ENCODE measurements at places on chromosomes 6 and 20.

DNA sequence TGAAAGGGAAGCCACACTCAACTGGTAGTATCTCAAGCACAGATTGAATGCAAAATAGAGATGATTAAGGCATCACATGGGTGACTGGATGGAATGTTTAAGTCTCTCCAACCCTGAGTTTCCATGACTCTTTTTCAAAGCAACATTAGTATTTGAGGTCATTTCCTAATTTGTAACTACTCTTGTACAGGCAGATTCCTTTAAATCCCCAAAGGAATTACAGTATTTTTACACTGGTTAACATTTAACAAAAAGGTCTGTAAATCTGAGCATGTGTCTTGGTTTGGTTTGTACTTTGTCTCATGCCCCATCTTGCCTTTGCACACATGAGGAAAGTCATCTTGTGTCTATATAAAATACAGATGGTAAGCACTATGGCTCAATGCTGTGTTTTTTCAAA lies 15.1 kb downstream of the RMND1 start:
- DNase-seq: no peak

DNA sequence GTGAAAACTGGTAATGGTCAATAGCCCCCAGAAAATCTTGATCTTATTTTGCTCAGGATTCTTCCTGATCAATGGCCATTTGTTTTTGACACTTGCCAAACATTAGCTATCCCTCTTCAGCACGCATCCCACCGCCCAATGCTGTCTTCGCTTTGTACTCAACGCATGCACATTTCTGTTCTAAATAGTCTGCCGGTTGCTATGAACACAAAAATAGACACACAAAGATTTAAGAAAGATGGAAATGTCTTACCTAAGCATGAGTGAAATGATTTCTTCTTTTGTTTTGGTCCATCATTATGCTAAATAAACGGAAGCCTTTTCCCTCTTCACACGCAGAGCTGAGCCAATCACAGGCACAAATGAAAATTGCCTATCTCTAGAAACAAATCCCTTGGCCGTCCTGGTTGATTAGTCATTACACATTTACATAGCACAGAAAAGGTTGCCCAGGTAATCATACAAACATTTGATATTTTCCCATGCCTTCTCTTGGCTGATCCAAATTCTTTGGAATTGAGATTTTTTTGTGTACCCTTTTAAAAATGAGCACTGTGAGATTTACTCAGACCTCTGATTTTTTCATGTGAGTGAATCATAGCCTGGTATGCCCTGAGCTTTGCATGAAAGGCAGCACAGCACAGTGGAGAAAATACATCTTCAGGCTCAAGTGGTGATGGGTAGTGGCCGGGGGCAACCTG lies 70.5 kb upstream of the FAM184A start:
- DNase-seq: no peak

DNA sequence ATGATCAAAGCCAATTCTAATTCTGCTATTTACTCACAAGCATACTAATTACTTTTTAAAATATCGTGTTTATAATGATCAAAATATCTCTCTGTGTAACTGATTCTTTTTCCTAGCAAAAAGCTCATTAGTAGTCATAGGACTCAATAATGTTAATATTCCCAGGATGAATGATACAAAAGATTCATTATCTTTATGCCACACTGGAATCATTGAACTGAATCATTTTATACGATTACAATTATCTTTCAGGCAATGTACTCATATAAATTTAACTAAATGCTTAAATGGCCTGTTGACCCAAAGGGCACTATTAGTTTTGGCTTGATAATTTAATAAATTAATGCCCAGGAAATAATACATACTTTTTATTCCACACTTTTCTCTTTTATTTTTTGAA lies 96.3 kb downstream of the EYS start:
- no peak for DNase-seq

DNA sequence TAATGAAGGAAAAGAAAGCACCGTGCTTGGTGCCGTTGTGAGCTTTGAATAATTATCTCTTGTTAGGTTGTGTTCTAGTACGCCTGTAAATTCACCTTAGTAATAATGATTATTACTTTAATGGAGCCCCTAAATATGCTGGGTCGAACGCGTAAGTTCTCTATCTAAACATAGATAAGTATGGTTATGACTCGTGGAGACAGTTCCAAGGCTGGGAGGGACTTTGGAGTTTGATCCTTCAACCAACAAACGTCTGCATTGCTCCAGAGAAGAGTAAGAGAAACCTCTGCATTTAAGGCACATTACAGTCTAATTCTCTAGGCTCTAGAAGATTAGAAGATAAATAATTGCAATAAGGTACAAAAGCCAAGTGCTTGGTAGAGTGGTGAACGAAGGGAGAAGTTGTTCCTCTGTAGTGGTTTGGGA lies 514 bp downstream of the ACOT13 start:
- no peak for DNase-seq

DNA sequence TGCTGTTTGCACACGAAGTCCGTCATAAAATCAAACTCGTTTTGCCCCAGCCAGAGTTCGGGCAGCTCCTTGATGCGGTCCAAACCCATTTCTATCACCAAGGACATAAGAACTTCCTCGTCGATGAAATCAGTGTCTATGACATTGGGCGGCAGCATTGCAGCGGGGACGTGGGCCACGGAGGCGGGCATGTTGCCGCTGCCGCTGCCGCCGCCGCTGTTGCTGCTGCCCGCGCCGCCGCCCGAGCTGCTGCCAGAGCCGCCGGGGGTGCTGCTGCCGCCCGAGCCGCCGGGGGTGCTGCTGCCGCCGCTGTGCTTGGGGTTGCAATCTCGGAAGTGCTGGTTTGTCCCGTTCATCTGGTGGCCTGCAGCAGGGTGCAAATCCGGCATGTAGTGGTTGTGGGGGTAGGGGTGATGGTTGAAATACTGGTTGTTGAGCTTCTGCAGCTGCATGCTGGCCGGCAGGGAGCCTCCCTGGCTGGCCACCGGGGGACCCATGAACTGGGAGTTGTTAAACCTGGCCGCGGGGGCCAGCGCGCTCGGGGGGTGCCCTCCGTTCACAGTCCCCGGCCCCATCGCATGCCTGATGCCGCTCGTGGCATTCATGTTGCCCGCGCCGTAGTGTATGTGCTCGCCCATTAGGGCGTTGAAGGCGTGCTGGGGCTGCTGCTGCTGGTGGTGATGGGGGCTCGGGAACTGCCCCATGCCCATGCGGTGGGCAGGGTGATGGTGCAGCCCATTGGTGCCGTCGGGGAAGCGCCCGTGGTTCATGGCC lies 1.1 kb downstream of the CITED2 start:
- DNase-seq: peak; percentile 68

GRCh38 chr20:40925829-40926510 lies 102.7 kb upstream of the TOP1 start:
- no peak for DNase-seq

DNA sequence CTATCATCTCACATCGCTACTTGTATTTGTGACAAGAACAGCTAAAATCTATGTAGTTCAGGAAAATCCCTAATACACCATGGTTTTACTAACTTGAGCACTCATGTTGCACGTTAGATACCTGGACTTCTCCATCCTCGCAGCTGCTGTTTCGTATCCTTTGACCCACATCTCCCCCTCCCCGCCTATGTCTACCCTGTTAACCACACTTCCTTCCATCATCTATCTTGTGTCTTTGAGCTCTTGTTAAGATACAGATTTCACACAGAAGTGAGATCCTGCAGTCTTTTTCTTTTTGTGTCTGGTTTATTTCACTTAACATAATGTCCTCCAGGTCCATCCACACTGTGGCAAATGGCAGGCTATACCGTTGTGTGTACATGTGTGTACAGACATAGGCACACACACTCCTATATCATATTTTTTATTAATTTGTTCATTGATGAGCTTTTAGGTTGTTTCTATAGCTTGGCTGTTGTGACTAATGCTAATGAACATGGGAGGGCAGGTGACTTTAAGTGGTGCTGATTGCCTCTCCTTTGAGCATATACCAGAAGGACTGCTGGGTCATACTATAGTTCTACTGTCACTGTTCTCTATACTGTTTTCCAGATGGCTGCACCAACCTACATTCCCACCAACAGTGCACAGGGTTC lies 117.8 kb downstream of the WDR27 start:
- DNase-seq: no peak

GRCh38 chr6:152669895-152670294 lies 27.8 kb upstream of the MYCT1 start:
- no peak for DNase-seq

- no peak for DNase-seq
Measured at GRCh38 chr6:45991189-45991588, 24.5 kb downstream of the CLIC5 start.

DNA sequence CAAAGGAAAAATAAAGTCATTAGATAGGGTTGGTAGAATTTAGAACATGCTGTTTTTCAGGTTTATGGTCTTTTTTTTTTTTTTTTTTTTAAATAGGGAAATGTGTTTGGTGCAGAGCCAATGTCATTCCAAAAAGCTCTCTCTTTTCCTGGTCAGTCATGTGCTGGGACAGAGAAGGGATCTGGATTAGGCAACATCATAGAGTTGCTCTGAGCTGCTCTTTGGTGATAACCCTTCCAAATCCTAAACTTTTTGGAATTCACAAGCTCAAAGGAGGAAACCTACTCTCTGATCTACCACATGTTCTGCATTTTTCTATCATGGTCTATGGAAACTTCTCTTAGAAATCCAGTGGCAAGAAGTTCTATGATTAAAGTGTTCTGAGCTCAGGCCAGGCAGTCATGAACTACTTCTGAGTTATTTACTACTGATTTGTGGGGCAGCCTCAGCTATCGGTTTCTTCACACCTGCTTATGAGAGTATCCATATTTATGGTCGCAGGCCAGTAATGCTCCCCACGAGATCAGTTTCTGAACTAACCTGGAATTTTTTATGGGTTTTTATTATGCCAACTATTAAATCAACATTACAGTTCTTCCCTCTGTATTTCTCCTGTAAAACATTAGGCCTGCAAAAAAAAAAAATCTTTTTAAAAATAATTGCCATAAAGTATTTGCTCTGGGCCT lies 4.8 kb downstream of the EDN1 start:
- no peak for DNase-seq

DNA sequence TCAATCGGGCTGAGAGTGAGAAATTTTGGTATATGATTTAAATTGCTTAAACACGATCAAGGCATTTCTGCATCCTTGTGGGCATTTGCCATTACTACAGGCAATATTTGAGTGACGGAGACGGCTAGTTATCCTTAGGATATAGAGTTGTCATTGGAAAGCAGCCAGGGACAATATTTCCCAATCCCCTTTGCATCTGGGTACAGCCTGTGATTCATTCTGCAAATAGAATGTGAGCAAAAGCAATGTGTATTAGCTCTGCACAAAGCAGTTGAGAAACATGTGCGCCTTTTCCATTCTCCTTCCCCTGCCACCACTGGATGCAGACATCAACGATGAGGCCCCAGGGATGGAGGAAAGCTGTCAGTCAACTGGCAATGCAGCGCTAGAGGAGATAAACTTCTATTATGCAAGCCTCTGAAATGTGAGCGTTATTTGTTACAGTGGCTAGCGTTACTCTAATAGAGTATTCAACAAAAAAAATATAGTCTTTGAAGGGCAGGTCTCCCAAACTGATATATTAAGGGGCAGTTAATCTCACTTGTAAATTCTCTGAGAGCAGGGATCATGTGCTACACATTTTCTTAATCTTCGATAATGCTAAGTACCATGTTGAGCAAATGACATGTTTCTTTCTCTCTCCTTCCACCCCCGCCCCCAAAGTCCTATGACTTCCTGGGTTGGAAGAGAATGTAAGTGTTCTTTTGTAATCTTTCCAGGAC lies 37.1 kb upstream of the NCOA3 start:
- peak; percentile 90 for DNase-seq

DNA sequence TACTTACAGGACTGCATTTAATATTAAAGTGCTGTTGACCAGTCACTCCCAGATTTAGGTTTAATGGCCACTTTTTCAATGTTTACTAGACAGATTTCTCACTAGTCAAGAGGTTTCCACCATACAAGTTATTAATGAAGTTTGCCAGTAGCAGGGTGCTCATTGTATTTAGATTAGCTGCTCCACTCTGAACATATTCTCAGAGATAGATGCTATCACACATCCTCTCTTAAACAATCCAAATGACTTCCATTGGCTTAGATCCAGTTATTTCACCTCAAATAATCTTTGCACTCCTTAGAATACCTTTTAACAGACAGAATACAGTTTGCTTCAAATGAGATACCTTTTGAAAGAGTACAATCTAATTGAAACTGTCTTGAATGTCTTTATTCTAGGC lies 276.1 kb downstream of the HDGFL1 start:
- no peak for DNase-seq

- peak; percentile 78 for DNase-seq
Measured at GRCh38 chr20:47576516-47577033, 74.9 kb downstream of the NCOA3 start.

GRCh38 chr6:147257760-147258159 lies 53.5 kb downstream of the STXBP5 start:
- DNase-seq: no peak

DNA sequence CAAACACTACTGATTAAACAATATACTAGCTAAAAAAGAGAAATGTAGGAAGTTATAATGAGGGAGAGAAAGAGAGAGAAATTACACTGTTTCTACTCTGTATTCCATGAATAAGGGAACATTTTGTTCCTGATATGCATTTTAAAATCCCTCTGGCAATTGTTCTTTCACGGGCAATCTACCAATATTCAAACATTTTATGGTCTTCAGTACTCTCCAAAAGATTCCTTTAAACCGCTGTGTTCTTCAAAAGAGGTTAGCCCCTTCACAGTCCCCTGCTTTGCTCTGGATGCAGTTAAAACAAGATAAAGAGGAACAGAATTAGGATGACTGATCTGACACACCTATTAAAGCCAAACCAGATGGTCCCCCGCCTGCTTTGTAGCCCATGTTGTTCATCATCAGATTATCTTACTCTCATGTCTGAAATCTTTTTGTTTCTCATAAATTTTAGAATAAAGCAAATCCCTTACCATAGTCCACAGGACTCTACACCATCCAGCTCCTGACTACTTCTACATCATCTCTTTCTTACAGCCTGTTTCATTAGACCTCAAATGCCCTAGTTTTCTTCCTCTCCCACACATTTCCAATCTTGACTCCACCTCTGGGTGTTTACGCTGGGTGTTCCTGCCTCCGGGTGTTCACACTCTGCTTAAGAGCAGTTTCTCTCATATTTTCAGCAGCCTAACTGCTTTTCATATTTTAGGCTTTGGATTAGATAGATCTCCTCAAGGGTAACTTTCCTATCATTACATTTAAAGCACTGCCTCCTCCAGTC lies 399.7 kb downstream of the COL12A1 start:
- no peak for DNase-seq

GRCh38 chr6:73081955-73082354 lies 143.3 kb downstream of the KHDC1L start:
- DNase-seq: no peak
